ENCODE measurements at places on chromosomes 4 and X.
A peak's percentile ranks its signal among the peaks of the same experiment; 100 is the strongest.

- no peak for DNase-seq
Observed at GRCh38 chr4:147927377-147928137, 195.7 kb downstream of the ARHGAP10 start.

- DNase-seq: no peak
Observed at GRCh38 chr4:150960079-150960478, 55.0 kb downstream of the LRBA start.

GRCh38 chr4:173827707-173828106, 297.7 kb upstream of the HAND2 start:
- no peak for DNase-seq

GRCh38 chrX:41386222-41386990, 52.4 kb downstream of the DDX3X start:
- no peak for DNase-seq

- DNase-seq: no peak
Observed at GRCh38 chr4:184848510-184848909, 22.7 kb upstream of the ACSL1 start.

DNA sequence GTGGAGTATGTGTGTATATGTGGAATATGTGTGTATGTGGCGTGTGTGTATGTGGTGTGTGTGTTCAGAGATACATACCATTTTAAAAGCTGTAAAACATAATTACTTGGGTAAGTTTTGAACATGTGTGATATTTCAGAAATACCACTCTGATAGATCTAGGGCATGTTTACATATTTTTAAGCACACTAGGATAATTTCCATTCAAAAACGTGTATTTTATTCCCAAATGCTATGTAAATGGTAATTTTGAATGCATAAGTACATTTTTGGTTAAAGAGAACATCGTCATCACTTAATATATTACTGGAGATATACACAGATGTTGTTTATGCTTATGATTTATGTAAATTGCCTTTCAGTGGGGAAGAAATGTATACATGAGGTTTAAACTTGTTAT, 34.7 kb upstream of the SHISA3 start:
- DNase-seq: no peak

- DNase-seq: no peak
Observed at GRCh38 chrX:15448010-15448639, 45.0 kb downstream of the PIR start.

- DNase-seq: no peak
Observed at GRCh38 chr4:156838761-156839160, 132.8 kb downstream of the PDGFC start.

DNA sequence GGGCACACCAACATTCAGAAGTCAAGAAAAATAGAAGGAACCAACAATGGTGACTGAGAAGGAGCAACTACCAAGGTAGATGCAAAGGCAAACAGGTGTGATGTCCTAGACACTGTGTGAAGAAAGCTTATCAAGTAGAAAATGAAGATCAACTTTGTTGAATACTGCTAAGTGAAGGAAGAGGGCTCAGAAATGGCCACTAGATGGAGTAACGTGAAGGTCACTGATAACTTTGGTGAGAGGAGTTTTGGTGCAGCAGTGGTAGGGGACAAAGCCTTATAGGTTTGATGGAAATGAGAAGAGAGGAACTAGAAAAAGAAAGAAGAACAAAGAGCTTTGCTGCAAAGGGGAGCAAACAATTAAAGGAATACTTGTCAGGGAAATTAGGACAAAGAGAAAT, 23.5 kb downstream of the OTC start:
- no peak for DNase-seq

- DNase-seq: no peak
Observed at GRCh38 chrX:16778545-16778944, 7.7 kb upstream of the TXLNG start.

DNA sequence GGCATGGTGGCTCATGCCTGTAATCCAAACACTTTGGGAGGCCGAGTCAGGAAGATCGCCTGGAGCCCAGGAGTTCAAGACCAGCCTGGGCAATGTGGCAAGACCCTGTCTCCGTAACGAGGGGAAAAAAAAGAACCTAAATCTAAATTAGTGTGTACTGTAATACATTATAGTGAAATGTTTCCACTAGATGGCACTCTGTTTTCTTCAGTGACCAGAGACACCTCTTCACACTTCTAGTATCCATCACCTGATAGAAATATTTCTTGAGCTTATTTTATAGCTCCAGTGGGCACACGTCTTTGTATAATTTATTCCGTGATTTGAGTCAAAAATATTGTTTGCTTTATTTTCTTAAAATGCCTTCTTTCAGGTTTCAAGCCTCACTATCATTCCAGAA, 600.9 kb upstream of the DIPK2B start:
- peak; percentile 57 for DNase-seq

DNA sequence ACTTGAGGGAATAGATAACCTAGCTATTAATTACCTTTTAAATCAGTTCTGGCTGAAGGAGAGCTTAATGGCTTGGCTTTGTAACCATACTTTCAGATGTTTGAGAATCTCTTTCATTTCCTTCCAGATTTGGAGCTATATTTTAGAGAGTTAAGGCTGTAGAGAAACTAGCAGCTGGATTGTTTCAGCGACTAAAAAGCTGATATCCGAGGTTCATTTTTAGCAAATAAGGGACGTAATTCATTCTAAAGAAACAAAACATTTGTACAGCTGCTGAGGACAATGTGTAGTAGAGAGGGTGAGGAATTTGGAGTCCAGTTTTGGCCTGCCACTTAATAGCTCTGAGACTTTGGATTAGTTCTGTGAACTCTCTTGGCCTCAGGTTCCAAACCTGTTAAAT, 12.2 kb downstream of the OSTC start:
- DNase-seq: no peak

- no peak for DNase-seq
Observed at GRCh38 chr4:14143892-14144291, 516.4 kb upstream of the BOD1L1 start.

DNA sequence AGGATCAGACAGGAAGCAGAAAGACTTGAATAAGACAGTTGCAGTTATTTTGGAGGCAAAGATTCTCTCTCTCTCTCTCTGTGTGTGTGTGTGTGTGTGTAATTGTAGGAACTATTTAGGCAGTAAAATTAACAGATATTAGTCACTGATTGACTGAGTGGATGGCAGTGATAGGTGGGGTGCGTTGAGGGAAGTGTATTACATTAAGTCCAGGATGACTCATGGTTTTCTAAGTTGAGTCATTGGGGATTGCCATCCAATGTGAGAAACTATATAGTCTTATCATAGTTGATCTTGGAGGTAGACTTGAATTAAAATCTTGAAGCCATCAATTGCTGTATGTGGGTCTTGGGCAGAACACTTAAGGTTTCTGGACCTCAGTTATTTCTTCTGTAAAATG, 75.4 kb downstream of the AR start:
- no peak for DNase-seq

GRCh38 chrX:125203737-125204578, 115.7 kb upstream of the TEX13C start:
- DNase-seq: no peak

DNA sequence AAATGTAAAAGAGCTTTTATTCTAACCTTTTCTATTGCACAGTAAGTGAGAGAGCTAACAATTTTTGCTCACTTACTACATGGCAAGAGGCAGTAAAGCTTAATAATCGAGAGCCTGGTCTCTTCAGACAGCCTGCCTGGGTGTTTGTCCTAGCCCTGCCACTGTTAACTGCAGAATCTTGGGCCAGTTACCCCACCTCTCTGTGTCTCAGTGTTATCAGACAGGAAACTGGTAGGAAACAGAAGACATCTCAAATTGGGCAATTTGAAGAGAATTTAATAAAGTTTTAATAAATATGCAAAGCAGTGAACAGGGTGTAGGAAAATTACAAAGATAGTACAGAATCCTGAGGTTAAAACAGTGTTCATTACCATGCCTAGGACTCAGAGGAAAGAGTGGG, 13.4 kb downstream of the STAP1 start:
- no peak for DNase-seq

- DNase-seq: no peak
Observed at GRCh38 chr4:166140951-166141350, 267.9 kb downstream of the TLL1 start.

- DNase-seq: no peak
Observed at GRCh38 chr4:81375745-81376144, 96.0 kb downstream of the RASGEF1B start.

DNA sequence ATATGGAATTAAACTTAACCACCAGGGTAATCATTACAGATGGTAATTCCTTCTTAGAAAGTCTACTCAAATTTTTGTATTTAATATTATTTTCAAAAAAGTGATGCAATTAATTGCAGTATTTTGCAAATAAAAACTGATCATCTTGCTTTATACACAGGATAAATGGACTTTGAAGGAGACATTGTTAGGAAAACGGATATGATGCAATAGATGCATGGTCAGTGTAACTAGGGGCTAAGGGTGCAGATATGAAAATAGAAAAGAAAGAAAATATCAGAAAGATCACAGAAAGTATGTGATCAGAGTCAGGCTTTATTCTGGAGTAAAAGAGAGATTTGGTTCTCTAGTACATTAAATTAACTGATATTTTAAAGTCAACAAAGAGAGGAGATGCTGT, 401.7 kb downstream of the TLL1 start:
- DNase-seq: no peak
